ENCODE measurements at places on chromosomes 4 and X.

- peaks cover 13% of the 10 kb centered on the region for H3K4me1 ChIP-seq
- no peak overlapping the region for H3K4me3 ChIP-seq
- H3K36me3 ChIP-seq, result no peaks in the 10 kb centered on the region
- H3K27me3 ChIP-seq, result no peaks in the 10 kb centered on the region
Measured at GRCh38 chrX:13597874-13598273, 28.5 kb downstream of the EGFL6 start.

GRCh38 chr4:85747882-85748491, 273.0 kb downstream of the ARHGAP24 start:
- H3K27ac ChIP-seq, result no peak overlapping the region
- no peak for DNase-seq
- no peaks in the 10 kb centered on the region for H3K4me1 ChIP-seq
- no peaks in the 10 kb centered on the region for H3K27me3 ChIP-seq
- no peaks in the 10 kb centered on the region for H3K36me3 ChIP-seq

DNA sequence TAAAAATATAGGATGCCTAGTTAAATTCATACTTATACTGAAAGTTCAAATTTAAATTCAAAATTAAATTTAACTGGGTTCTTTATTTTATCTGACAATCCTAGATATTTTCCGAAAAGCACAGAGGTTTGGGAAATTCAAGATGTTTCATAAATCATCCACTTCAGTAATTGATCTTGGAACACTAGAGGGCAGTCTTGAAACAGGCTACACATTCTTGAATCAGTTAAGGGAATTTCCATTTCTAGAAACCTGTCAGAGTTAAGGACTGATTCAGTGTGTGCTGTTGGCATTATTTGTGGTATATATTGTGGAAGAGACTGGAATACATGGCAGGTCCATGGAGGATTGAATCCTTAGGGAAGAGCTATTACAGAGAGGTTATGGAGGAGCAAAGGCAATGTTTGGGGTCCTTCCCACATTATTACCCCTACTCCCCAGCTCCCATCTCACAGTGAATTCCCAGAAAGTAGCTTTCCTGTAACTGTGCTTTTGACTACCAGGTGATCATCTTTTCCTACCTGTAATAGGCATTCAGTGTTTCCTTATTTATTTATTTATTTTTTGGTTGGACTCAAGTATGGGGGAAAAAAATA, 92.9 kb downstream of the EGF start:
- no peak overlapping the region for H3K4me3 ChIP-seq
- H3K36me3 ChIP-seq, result no peaks in the 10 kb centered on the region
- DNase-seq, result no peak
- no peak overlapping the region for H3K27ac ChIP-seq

DNA sequence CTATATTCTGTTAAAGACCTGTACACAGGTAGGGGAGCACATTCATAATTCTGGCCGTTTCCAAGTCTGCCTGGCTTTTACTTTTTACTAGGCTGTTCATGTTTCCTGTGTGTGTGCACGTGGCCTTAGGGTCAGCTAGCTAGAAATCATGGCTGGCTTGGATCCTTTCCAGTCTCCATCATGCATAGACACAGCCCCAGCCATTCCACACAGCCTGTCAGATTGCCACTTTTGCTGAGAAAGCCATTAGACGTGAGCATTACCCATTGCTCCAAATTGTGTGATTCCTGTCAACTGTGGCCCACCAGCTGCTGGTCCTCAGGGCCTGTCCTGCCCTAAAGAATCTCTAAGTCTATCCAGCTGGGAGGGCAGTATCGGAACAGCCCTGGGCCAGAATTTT, 11.4 kb upstream of the SORCS2 start:
- no peaks in the 10 kb centered on the region for H3K36me3 ChIP-seq
- H3K4me1 ChIP-seq, result no peaks in the 10 kb centered on the region
- peak; percentile 38 for DNase-seq
- no peaks in the 10 kb centered on the region for H3K27me3 ChIP-seq
- H3K4me3 ChIP-seq, result no peak overlapping the region

DNA sequence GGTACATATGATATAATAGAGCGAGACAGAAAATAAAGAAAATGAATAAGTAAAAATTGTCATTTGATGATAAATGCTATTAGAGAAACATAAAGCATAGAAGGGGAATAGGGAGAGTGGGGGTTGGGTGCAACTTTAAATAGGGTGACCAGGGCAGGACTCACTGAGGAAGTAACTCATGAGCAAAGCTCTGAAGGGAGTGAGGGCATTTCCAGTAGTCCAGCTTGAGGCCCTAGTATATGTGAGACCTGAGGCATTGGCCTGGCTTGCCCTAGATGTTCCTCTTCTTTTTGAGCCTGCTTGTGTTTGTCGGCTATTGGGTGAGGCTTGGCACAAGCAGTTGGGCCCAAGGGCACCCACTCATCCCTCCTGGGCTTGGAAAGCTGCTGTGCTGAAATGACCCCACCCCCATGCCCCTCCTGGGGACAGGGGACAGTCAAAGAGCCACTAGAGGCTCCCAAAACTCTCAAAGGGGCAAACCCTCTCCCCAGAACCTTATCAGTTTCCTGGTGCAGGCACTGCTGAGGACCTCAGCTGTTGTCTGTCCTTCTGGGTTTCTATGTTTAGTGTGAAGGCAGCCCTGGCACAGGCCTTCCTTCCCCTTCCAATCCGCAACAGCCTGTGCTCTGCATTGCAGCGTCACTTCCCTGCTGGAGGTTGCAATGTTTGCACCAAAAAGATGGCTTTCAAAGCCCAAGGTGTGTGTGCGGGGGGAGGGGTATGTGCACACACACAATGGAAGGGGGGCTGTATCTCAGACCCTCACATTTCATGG, 40.1 kb downstream of the APLN start:
- H3K4me3 ChIP-seq, result no peak overlapping the region
- no peaks in the 10 kb centered on the region for H3K27me3 ChIP-seq
- H3K36me3 ChIP-seq, result no peaks in the 10 kb centered on the region
- DNase-seq, result no peak
- H3K27ac ChIP-seq, result no peak overlapping the region
- H3K4me1 ChIP-seq, result no peaks in the 10 kb centered on the region

DNA sequence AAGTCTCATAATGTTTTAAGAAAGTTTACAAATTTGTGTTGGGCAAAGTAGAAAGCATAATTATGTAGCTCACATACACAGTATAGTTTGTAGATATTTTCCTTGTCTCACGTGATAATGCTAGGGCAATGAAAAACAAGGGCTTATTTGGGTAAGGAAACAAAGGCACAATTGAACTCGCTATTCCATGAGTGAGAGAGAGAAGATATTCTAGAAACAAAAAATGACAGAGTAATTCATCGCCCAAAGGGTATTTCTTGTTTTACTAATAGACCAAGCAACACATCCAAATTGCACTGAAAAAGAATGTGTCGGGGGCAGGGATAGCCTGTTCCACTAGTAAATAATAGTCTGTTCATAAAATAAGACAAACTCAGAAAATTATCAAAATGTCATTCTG, 3.6 kb upstream of the ASB11 start:
- DNase-seq, result no peak
- no peaks in the 10 kb centered on the region for H3K36me3 ChIP-seq
- H3K27me3 ChIP-seq, result no peaks in the 10 kb centered on the region
- H3K27ac ChIP-seq, result no peak overlapping the region

- H3K4me3 ChIP-seq, result no peak within 1 kb of the TSS
- H3K4me1 ChIP-seq, result no peaks in the 10 kb centered on the region
- no peaks in the 10 kb centered on the region for H3K36me3 ChIP-seq
- DNase-seq, result no peak
Measured at GRCh38 chrX:12866451-12867377, at the start of gene TLR7. Gene TLR7, plus strand, starts transcription at chrX:12867072. Its CDS starts 507 bp downstream, at chrX:12867579.

DNA sequence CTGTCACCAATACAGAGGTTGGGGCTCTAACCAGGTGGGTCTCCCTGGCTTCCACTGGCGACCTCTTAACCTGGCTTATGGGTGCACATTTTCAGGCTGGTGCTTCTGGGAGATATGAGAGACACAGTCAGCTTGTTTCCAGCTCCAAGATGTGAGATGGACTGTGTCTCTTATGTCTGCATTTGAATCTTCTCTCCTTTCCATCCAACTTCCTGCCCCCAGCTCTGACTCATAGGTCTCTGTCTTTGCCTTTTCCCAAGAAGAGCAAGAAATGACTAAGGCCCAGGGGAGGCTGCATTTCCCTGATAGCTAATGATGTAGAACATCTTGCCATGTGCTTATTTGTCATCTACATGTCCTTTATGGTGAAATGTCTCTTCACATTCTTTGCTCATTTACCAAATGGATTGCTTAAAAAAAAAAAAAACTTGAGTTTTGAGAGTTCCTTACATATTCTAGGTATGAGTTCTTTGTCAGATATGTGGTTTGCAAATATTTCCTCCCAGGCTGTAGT, 3.2 kb upstream of the UXT start:
- H3K36me3 ChIP-seq, result peaks cover 5% of the 10 kb centered on the region
- H3K27ac ChIP-seq, result no peak overlapping the region
- no peak for DNase-seq
- H3K27me3 ChIP-seq, result no peaks in the 10 kb centered on the region
- H3K4me3 ChIP-seq, result no peak overlapping the region
- H3K4me1 ChIP-seq, result peaks cover 10% of the 10 kb centered on the region

- DNase-seq, result no peak
- no peak overlapping the region for H3K4me3 ChIP-seq
- H3K27ac ChIP-seq, result no peak overlapping the region
- no peaks in the 10 kb centered on the region for H3K4me1 ChIP-seq
- H3K36me3 ChIP-seq, result no peaks in the 10 kb centered on the region
- no peaks in the 10 kb centered on the region for H3K27me3 ChIP-seq
Measured at GRCh38 chr4:171390626-171391025, 422.6 kb upstream of the GALNTL6 start.

DNA sequence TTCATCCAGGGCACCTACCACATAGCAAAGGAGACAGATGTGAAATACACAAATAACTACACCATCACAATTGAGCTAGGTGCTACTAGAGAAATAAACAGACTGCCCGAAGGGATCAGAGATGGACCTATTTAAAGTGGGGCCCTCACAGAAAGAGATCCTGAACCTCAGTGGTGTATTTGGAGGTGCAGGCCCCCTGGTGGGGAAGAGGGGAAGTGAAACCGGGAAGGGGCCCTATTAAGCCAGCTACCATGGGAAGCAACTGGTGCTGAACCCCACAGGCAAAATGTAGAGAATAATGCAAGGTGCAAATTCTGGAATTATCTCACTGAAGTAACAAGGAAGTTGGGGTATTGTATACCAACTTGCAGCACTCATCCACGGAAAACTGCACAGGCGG, 78.6 kb upstream of the FAM9A start:
- no peaks in the 10 kb centered on the region for H3K4me1 ChIP-seq
- no peak overlapping the region for H3K27ac ChIP-seq
- H3K4me3 ChIP-seq, result no peak overlapping the region
- H3K36me3 ChIP-seq, result no peaks in the 10 kb centered on the region
- no peak for DNase-seq
- no peaks in the 10 kb centered on the region for H3K27me3 ChIP-seq

- DNase-seq, result no peak
- no peak overlapping the region for H3K4me3 ChIP-seq
- H3K4me1 ChIP-seq, result peaks cover 100% of the 10 kb centered on the region
- peak overlapping the region; percentile 43 for H3K27ac ChIP-seq
Measured at GRCh38 chr4:94462572-94462971, 10.8 kb downstream of the PDLIM5 start.

DNA sequence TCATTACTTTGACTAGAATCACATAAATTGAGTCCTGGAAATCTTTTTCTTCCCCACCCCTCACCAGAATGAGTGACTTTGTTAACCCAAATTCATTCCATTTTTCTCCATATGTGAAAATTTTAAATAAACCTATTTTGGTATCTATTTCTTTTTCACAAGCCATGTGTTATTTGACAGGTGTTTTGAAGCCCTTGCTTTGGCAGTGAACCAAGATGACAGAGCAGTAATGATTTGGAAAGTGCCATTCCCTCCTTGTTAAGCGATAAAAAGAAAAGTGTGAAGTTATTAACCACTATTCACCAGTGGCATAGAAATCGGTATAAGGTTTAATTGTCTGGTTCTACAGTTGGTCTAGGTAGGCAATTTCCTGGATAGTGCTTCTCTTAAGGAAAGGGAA, 66.1 kb downstream of the POLA1 start:
- no peaks in the 10 kb centered on the region for H3K4me1 ChIP-seq
- no peak overlapping the region for H3K27ac ChIP-seq
- H3K27me3 ChIP-seq, result no peaks in the 10 kb centered on the region

GRCh38 chrX:68651110-68651509, 3.6 kb downstream of the STARD8 start:
- H3K27ac ChIP-seq, result no peak overlapping the region
- H3K27me3 ChIP-seq, result no peaks in the 10 kb centered on the region
- peaks cover 10% of the 10 kb centered on the region for H3K4me1 ChIP-seq
- H3K36me3 ChIP-seq, result no peaks in the 10 kb centered on the region
- H3K4me3 ChIP-seq, result no peak overlapping the region
- DNase-seq, result no peak

DNA sequence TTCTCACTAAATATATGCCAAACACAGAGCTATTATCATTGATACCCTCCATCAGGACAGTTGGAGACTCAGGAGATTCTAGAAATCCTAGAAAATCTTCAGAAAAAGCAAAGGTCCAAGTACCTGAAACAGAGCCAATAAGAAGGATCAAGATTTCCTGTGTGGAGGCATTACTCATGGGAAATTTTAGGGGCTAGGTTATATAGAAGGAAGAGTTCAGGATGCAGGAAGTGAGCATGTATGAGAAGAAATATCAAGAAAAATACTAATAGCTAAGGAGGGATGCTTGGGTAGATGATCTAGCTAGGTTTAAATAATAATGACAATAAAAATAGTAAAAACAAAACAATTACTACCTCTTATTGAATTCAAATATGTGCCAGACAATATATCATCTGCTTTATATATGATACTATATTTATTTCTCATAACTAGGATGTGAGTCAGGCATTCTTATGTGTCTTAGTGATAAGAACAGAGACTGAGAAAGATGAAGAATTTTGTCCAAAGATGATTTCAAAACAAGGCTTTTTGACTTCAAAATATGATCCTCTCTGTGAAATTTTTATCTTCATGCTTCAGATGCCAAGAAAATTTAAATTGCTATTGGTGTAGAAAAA, 66.4 kb upstream of the HHIP start:
- no peak for DNase-seq
- H3K4me1 ChIP-seq, result no peaks in the 10 kb centered on the region
- no peak overlapping the region for H3K27ac ChIP-seq
- no peaks in the 10 kb centered on the region for H3K27me3 ChIP-seq

GRCh38 chr4:154939851-154940250, 158.8 kb downstream of the RBM46 start:
- no peaks in the 10 kb centered on the region for H3K4me1 ChIP-seq
- DNase-seq, result no peak
- H3K27me3 ChIP-seq, result no peaks in the 10 kb centered on the region
- H3K27ac ChIP-seq, result no peak overlapping the region

DNA sequence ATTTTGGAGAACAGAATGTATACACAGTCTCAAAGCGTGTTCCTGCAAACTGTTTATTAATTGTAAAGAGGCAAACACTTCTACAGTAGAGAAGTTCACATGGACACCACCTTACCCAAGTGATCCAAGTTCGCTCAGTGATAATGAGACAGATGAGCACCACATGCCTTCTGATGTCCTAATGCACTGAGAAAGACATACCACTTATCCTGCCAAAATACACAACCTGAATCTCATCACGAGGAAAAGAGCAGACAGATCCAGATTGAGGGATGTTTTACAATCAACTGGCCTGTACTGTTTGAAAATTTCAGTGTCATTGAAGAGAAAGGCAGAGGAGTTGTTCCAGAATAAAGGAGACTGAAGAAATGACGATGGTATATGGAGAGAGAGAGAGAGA, 12.4 kb downstream of the PPEF1 start:
- DNase-seq, result no peak
- no peaks in the 10 kb centered on the region for H3K27me3 ChIP-seq
- no peaks in the 10 kb centered on the region for H3K4me1 ChIP-seq
- H3K4me3 ChIP-seq, result no peak overlapping the region
- H3K36me3 ChIP-seq, result no peaks in the 10 kb centered on the region
